HT-29 (cell line): ENCODE measurements at places on chromosomes 2 and 18. TPM values are rescaled to one million over a fixed set of nuclear protein-coding genes. Genes with fewer than 3 reads are reported as not detected.

GRCh38 chr18:37317486-37317885 lies 248.1 kb downstream of the CELF4 start:
- no peak for DNase-seq

DNA sequence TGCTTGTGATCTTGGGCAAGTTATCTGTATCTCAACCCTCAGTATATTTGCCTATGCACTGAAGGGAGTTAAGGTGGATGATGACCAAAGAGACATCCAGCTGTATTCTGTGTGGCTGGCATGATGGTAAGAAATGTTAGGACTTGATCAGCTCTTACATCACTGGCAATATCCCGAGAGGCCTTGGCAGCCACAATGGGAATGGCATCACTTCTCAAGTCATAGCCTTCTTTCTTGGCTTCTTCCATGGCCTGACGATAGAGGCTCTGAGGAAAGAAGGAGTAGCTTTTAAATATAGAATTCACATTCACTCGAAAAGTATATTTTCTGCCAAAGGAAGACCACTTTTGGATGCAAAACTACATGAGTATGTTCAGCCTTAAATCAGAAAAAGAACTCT lies 113.5 kb downstream of the NEB start:
- DNase-seq = no peak

DNA sequence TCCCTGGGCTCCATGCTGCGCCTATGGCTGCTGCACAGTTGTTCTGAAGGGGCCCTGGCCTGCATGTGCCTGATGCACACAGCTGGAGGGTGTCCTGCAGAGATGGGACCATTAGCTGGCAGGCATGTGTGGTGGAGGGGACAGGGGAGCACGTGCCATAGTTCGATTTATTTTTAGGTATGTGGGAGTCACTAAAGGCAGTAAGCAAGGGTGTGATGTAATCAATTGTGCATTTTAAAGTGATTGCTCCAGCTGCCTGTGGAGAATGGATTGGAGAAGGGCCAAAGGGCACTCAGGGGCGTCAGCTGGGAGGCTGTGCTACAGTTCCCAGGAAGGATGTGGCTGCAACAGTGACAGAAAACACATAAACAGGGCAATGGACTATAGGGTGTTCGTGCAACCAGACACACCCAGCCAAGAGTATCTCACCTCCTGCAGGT lies 205.1 kb downstream of the ARL4C start:
- no peak for DNase-seq

DNA sequence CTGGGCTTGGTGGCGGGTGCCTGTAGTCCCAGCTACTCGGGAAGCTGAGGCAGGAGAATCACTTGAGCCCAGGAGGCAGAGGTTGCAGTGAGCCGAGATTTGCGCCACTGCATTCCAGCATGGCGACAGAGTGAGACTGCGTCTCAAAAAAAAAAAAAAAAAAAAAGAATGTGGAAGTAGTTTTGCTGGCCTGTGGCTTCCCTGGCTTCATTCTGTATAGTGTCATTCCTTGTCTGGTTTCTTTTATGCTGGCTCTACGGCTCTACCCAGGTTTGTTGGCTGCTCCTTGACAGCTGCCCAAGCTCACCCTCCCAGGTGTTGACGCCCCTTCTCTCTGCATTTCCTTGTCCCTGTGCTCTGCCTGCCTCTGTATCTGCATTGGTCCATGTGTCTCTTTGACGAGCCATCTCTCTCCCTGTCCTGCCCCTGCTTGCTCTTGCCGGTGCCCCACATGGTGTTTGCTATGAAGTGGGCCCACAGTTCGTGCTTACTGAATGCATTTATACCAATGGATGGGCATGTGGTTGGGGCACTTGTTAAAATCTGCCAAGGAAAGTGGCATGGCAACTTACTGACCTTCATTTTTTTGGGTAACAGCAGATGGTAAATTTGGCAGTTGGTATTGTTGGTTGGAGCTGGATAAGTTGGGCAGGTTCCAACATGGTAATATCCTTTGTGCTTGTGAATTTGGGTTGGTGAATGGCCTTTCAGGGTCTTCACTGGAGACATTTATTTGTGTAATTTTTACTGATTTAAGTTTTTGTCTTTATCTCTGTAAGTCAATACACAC lies 113.9 kb downstream of the MAP4K4 start:
- DNase-seq = no peak

The REEP1 gene
- 0.13 TPM in 1 of 2 replicates, not detected in the other for total RNA-seq
